ENCODE measurements at places on chromosomes 11 and 22. TPM values are rescaled to one million over a fixed set of nuclear protein-coding genes. Genes with fewer than 3 reads are reported as not detected.

- H3K4me3 ChIP-seq: no peak overlapping the region
- H3K4me1 ChIP-seq: peaks cover 7% of the 10 kb centered on the region
- DNase-seq: no peak
- H3K36me3 ChIP-seq: no peaks in the 10 kb centered on the region
Measured at GRCh38 chr11:12592283-12592682, 81.9 kb upstream of the TEAD1 start.

GRCh38 chr11:35298369-35298768 lies 121.0 kb downstream of the SLC1A2 start:
- no peak for DNase-seq
- H3K27ac ChIP-seq: no peak overlapping the region
- no peak overlapping the region for H3K4me3 ChIP-seq
- H3K27me3 ChIP-seq: no peaks in the 10 kb centered on the region

DNA sequence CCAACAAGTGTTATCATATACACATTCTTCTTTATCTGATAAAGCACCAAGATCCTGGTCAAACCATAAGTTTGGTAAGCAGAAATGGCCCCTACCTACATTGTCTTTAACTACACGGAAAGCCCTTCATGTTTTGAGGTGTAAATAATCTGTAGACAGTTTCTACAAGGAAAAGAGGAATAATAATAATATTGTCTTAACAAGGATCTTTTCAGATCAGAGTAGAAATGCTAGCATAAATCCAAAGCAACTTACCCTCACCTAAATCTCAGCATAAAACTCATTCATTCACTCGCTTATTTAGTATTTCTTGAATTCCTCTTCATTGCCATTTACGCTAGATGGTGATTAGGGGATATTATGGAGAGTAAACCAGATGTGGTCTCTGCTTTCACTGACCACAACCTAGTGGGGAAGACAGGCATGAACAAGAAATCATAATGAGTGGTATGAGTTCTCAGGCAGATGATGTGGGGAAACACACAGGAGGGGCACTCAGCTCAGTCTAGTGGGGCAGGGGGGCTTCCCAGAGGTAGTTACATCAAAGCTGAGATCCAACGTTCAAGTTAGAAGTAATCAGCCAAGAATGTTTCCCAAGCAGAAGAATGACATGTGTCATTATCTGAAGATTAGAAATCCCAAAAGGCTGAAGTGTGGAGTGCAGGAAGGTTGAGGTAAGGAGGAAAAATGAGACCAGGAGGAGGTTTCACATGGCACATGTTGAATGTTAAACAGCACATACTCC lies 65.4 kb upstream of the ZC3H12C start:
- H3K27me3 ChIP-seq: no peaks in the 10 kb centered on the region
- no peaks in the 10 kb centered on the region for H3K4me1 ChIP-seq
- H3K4me3 ChIP-seq: no peak overlapping the region
- no peak for DNase-seq
- no peak overlapping the region for H3K27ac ChIP-seq
- H3K36me3 ChIP-seq: no peaks in the 10 kb centered on the region

- H3K27me3 ChIP-seq: no peaks in the 10 kb centered on the region
- no peaks in the 10 kb centered on the region for H3K4me1 ChIP-seq
- no peaks in the 10 kb centered on the region for H3K36me3 ChIP-seq
- no peak overlapping the region for H3K4me3 ChIP-seq
Measured at GRCh38 chr11:117907276-117908108, 21.7 kb downstream of the TMPRSS13 start.

- no peak overlapping the region for H3K27ac ChIP-seq
- H3K36me3 ChIP-seq: no peaks in the 10 kb centered on the region
- no peak for DNase-seq
Measured at GRCh38 chr22:23534851-23535717, 45.0 kb downstream of the IGLL1 start.

- H3K4me3 ChIP-seq: no peak overlapping the region
- H3K27me3 ChIP-seq: no peaks in the 10 kb centered on the region
Measured at GRCh38 chr11:116375221-116375620, 397.6 kb downstream of the BUD13 start.

DNA sequence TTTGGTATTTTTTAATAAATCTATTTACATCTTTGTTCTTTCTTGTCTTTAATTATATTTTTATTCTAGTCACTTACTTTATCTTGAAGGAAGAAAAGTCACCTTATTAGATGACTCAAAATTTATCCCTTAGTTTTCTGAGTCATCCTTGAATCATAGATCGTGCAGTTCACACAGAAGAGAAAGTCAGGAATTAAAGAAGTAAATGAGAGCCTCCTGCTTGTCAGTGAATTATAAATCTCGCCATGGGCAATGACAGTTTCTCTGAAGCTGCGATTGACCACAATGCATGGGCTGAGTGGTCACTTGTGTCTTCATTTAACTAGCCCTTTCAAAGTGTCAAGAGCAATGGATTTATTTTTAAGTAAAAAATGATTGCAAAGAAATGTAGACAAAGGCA lies 91.2 kb downstream of the LUZP2 start:
- no peaks in the 10 kb centered on the region for H3K4me1 ChIP-seq
- no peak overlapping the region for H3K27ac ChIP-seq
- no peak for DNase-seq
- no peak overlapping the region for H3K4me3 ChIP-seq
- no peaks in the 10 kb centered on the region for H3K27me3 ChIP-seq
- no peaks in the 10 kb centered on the region for H3K36me3 ChIP-seq

DNA sequence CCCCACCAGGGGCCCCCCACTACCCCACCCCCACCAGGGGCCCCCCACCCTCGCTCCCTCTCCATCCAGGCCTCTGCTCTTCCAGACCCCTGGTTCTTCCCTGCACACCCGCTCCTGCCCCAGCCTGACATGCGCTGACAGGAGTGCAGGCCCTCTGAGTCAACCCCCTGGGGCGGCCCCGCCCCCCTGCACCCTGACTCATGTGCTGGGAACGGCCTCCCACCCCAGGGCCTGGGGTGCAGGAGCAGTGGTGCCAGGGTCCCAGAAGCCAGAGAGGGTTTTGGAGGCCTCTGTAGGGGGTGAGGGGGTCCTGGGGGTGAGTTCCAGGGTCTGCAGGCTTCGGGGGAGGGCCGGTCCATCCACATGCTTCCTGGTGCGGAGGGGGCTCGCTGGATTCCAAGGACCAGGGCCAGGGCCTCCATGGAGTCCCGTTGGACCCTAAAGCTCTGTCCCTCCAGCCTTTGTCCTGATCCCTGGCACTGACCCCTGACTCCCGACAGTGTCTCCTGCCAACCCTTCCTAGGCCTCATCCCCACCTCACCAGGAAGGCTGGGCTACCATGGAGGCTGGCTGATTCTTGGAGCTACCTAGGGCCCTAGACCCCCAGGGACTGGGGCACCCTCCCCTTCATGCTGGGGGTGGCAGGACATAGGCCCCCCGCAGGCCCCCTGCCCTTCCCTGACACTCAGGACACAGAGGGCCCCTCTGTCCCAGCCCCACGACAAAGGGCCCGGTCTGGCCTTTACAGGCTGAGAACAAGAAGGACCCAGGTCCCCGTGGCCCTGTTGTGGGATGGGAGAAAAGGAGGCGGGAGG lies 583 bp upstream of the PKP3 start:
- peak overlapping the region; percentile 47 for H3K27ac ChIP-seq
- peak; percentile 100 for DNase-seq
- H3K27me3 ChIP-seq: no peaks in the 10 kb centered on the region
- no peak overlapping the region for H3K4me3 ChIP-seq
- peaks cover 21% of the 10 kb centered on the region for H3K4me1 ChIP-seq

- no peak overlapping the region for H3K27ac ChIP-seq
- no peaks in the 10 kb centered on the region for H3K27me3 ChIP-seq
- H3K4me1 ChIP-seq: peaks cover 7% of the 10 kb centered on the region
- H3K36me3 ChIP-seq: no peaks in the 10 kb centered on the region
Measured at GRCh38 chr11:44623731-44624491, 58.4 kb downstream of the CD82 start.

- H3K4me3 ChIP-seq: no peak overlapping the region
- peaks cover 36% of the 10 kb centered on the region for H3K36me3 ChIP-seq
- H3K27me3 ChIP-seq: no peaks in the 10 kb centered on the region
- H3K4me1 ChIP-seq: no peaks in the 10 kb centered on the region
Measured at GRCh38 chr11:108239076-108239475, 16.2 kb downstream of the ATM start.

GRCh38 chr11:59272771-59273372 lies 60.1 kb upstream of the MPEG1 start:
- no peak overlapping the region for H3K27ac ChIP-seq
- no peaks in the 10 kb centered on the region for H3K4me1 ChIP-seq
- no peak for DNase-seq
- H3K4me3 ChIP-seq: no peak overlapping the region

DNA sequence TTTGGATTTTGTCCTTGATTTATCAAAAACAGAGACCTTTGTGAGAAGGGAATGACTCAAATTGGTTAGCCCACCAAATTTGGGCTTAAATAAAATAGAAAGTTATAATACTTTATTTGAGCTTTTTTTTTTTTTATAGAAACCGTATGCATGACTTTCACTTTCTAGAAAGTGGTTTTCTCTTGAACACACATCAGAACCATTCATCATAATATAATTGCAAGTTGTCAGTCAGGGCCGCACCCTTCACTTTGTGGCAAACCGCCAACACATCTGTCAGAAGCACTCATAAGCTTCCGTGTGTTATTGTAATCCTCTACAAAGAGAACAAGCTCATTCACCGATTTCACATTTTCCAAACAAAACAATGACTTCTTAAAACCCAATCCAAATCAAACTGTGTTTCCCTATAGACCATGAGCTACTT lies 76.1 kb downstream of the SOX6 start:
- H3K4me1 ChIP-seq: no peaks in the 10 kb centered on the region
- H3K36me3 ChIP-seq: no peaks in the 10 kb centered on the region
- H3K27ac ChIP-seq: no peak overlapping the region
- peak; percentile 32 for DNase-seq
- peak overlapping the region; percentile 49 for H3K4me3 ChIP-seq
- H3K27me3 ChIP-seq: no peaks in the 10 kb centered on the region

The OR5I1 gene
- not detected for total RNA-seq

The ART1 gene
- total RNA-seq: not detected

The LRRC75B gene
- total RNA-seq: 5.1 TPM

All from osteoblast (primary cell).